ENCODE measurements at places on chromosomes 11 and 22.

DNA sequence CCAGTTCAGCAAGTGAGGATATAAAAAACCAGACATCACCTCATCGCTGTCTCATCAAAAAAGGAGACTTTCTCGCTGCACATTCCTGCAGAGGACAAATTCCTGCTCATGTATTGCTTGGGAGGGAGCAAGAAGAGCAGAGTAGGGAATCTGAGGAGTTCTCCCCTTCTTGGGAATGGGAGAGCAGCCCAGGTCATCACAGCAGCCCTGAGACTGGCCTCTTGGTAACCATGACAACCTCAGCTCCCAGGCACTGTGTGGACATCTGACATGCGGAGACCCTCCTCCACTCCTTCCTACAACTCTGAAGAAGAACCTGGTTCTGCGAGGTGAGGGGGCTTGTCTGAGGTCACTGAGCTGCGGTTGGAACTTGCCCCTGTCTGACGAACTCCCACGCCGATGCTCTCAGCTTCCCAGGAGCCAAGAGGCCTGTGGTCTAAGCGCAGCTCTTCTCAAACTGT lies 17.9 kb downstream of the RFPL1 start:
- no peak for DNase-seq

GRCh38 chr11:3203221-3204043 lies 15.2 kb downstream of the MRGPRG start:
- no peak for DNase-seq

DNA sequence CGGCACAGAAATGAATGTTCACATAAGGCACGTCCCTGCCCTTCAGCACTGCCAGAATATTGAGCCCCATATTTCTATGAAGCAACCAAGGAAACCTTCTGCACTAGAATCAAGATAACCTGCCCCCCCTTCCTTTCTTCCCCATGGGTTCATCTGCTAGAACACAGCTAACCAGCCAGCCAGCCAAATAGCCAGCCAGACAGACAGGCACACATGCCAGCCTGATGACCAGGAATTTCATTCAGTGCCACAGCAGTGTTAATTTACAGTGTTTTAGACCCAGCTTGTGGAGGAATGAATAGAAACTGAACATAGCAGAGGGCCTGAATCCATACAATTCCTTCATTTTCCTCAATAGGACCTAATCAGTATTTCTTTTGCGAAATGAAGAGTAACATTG lies 57.0 kb downstream of the TENM4 start:
- no peak for DNase-seq

GRCh38 chr11:43920598-43921419 lies 21.6 kb upstream of the C11orf96 start:
- DNase-seq = no peak

- DNase-seq = no peak
Observed at GRCh38 chr11:132032555-132032954, 662.1 kb downstream of the NTM start.

- no peak for DNase-seq
Observed at GRCh38 chr22:26448941-26449340, 19.9 kb downstream of the ASPHD2 start.

- DNase-seq = no peak
Observed at GRCh38 chr11:78727816-78728215, 153.2 kb upstream of the NARS2 start.

Data from CD4-positive, alpha-beta T cell treated with Interleukin-6 for 4 hours (primary cell).